Ammon's horn (tissue), 1 donor: ENCODE measurements at places on chromosomes 3 and 15.

- DNase-seq = no peak
These were observed 64.3 kb downstream of the FRMD5 start for GRCh38 chr15:44130778-44131177.

GRCh38 chr3:142929109-142929508, 34.4 kb downstream of the PAQR9 start:
- DNase-seq = no peak

- DNase-seq = no peak
These were observed 165.2 kb upstream of the PDZRN3 start for GRCh38 chr3:73789825-73790444.

DNA sequence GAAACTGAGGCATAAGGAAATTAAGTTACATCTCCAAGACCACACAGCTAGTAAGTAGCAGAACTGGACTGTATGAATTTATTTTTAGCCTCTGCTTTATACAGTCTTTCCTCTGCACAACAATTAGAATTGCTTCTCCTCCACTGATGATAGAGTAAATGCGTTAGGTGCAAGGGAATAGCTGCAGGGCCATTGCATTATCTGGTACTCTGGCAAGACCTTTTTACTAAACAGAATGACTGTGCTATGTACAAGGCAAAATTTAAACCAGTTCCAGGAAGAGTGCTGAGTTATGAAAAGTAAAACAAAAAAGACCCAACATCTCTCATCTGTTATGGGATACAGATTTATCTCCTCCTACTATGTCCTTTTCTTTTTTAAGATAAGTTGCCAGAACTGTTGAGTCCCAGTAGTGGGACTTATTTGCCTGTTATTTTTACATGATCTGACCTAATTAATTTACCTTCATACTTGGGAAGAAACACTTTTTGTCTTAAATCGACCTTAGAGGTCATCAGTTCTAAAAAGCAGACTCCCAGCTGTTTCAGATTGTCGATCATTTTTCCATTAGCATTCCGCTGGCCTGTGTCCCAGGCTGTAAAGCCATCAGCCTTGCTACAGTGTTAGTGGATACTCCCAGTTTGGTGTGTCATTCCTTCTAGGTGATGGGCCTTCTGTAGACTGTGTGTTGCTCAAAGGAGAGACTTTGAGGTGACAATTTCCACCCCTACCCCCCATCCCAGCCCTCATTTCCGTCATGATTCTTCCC, 147.5 kb upstream of the NUDT16 start:
- no peak for DNase-seq

- DNase-seq = no peak
These were observed 65.0 kb upstream of the MAGI1 start for GRCh38 chr3:66103729-66104128.

DNA sequence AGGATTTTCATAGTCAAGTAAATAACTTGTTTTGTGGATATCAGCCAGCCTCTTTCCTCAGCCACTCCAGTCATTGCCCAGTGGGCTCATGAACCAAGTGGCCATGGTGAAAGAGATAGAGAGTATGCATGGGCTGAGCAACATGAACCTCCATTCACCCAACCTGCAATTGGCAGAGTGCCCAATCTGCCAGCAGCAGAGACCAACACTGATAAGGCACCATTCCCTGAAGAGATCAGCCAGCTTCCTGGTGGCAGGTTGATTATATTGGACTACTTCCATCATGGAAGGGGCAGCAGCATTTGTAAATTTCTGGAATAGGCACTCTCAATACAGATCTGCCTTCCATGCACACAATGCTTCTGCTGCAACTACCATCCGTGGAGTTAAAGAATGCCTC, 10.3 kb upstream of the MCF2L2 start:
- DNase-seq = no peak

DNA sequence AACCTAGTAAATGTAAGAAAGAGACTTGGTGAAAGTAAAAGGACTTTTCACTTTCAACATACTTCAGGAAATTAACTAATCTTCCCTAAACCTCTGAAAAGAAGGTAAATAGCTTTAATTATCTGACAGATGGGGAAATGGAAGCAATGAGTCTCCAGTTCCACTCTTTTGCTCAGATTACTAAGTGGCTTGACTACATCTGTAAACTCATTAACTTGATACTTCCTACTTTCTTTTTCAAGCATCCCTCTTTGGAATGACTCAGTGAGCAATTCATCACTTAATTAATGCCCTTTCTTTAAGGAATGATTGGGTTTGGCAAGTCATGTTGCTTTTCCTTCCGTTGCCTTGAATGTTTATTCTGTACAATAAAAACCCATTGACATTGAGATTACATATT, 234.2 kb downstream of the GRM7 start:
- no peak for DNase-seq

- DNase-seq = no peak
These were observed 25.0 kb upstream of the C3orf52 start for GRCh38 chr3:112061152-112061551.

- no peak for DNase-seq
These were observed 45.4 kb downstream of the PRICKLE2 start for GRCh38 chr3:64179860-64180259.

DNA sequence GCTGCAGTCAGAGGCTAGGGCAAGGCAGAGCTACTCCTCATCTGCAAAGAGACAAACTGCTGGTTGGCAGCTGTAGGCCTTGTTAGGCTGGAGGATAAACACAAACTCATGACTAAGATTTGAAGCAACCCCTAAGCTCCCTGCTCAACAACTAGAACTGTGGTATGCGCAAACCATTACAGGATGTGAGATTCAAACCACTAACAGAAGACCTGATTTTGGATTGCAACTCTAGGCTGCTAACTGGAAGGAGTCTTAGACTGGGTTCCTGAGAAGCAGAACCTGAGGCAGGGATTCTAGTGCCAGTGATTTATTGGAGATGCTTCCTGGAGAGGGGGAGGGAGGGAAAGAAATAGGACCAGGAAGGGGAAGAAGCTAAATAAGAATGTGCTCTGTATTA, 22.5 kb downstream of the CCR4 start:
- DNase-seq = no peak

- no peak for DNase-seq
These were observed 219.8 kb downstream of the ULK4 start for GRCh38 chr3:41742121-41742520.

DNA sequence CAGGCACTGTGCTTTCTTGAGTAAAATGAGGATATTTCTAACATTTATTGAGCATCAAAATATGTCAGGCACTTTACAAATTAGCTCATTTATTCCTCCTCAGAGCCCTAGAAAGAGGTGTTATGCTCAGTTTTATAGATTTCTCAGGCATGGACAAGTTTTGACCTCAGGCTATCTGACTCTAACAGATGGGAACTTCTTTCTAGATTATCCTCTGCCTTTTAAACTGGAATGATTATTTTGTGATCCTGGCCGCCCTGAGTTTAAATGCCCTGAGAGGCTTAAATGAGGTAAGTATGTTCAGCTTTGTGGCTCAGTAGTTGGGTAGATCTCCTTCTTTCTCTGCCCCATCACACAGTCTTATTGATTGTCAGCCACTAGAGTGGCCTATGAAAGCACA, 32.3 kb upstream of the ATP1B3 start:
- DNase-seq = no peak

DNA sequence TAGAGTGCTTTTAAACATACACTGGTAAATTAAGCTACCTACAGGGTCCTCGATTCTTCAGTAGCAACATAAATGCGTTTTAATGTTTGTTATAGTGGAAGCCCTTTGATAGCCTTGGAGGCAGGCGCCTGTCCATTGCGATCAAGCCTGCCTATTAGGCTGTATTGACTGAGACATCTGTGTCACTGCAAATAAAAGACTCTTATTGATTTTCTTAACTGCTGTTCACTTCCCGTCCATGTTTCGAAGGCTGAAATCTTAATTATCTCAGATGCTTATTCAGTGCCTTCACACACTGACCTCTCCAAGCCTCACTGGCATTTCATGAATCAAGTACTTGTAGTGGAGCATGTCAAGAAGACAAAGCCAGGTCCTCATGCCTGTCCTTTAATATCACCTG, 51.1 kb downstream of the MAP2K5 start:
- no peak for DNase-seq

GRCh38 chr3:56296361-56296760, 171.9 kb downstream of the ERC2 start:
- DNase-seq = no peak

- no peak for DNase-seq
These were observed 25.5 kb upstream of the KNG1 start for GRCh38 chr3:186691676-186692075.

- no peak for DNase-seq
These were observed 41.5 kb downstream of the PDHB start for GRCh38 chr3:58392181-58392580.

DNA sequence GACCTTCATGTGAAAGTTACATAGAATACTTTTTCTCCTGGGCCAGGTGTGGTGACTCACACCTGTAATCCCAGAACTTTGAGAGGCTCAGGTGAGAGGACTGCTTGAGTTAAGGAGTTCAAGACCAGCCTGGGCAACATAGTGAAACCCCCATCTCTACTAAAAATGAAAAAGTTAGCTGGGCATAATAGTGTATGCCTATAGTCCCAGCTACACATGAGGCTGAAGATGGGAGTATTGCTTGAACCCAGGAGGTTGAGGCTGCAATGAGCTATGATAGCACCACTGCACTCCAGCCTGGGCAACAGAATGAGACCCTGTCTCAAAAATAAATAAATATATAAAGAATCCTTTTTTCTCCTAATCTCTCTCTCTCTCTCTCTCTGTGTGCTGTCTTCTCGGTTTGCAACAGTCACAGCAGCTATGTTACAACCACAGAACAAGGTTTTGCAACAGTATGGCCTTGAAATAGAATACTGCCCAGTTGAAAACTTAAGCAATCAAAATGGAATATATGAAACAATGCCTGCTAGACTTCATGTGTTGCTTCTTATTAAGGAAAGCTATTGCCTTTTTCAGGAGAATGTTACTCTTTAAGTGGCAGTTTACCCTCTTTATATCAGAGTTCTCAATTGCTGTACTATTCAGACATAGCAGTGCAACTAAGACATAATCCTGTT, 12.3 kb upstream of the DENND4A start:
- peak; percentile 15 for DNase-seq
